Fibroblast of skin of left biceps (primary cell): ENCODE measurements at places on chromosomes 7 and 10.
A peak's percentile ranks its signal among the peaks of the same experiment; 100 is the strongest.

DNA sequence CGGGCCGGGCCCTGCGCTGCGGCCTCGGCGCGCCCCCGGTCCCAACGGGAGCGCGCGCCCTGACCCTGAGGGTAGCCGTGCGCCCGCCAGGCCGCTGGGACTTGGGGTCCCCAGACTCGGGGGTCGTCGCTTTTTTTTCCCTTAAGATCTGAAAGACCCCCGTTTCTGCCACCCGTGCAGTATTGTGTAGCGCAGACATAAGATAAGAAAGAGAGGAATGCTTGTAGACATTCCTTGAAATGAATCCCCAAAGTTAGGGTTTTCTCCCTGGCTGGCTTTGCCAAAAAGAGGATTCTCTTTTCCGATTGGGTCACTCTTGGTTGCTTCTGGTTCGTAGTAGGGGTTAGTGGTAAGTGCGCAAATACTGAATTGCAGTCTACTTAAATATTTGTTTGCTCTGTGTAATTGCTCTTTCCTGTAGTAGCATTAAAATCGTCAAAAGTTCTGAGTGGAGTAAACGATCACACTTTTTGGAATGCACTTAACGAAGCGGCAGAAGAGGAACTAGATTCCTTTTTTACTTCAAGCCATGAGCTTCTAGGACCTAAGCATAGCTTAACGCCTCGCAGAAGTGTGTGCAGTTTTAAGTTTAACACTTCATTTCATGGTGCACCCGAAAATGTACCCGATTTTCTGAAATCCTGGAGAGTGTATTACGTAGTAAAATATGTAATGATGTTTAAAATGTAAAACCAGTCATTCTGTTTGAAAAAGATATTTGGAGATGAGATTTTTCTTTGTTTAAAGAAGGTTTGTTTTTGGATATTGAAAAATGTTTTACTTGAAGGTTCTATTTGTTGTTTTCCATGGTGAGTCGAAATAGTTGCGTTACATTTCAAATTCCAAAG is 1.3 kb downstream of the CUL1 start:
- DNase-seq, result no peak

- no peak for DNase-seq
Observed at GRCh38 chr7:95996174-95996573, 223.8 kb downstream of the DYNC1I1 start.

- no peak for DNase-seq
Observed at GRCh38 chr10:128422190-128422589, 296.0 kb upstream of the MKI67 start.

DNA sequence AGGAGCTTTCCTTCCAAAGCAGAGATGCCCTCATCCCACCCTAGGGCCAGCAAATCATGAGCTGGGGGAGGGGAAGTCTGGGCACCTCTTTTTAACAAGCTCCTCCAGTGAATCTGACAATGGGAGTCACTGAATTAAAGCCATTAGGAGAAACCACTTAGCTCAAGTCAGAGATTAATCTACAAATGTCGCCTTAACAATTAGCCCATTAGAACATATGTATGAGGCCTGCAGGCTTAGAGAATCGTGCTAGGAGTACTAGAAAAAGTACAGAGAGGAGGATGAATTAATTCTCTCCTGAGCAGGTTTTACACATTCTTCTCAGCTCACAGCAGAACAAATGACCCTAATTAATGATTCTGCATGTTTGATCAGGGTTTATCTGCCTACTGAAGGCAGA is 381.3 kb downstream of the KCNMA1 start:
- DNase-seq, result no peak

- peak; percentile 45 for DNase-seq
Observed at GRCh38 chr10:68992636-68993440, 4.2 kb downstream of the KIFBP start.

DNA sequence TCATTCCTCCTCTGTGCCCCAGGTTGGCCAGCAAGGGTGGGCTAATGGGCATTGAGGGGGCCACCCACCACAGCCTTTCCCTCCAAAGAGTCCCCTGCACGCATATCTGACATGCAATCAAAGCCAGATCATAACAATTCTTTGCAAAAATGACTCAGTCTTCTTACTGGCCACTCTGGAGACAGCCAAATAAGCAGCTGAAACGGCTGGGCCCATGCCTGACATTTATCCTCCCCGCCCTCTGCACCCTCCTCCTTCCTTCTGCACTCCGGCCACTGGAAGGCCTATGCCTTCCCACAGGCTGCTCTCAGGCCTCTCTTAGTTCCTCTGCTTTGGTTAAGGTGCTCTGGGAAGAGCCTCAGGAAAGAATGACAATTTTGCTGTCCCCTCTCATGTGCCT is 29.2 kb upstream of the NPFFR1 start:
- no peak for DNase-seq

GRCh38 chr10:124270530-124271327 is 148.0 kb downstream of the OAT start:
- no peak for DNase-seq
